Stimulated activated CD8-positive, alpha-beta memory T cell treated with anti-CD3 and anti-CD28 coated beads, Interleukin-7, amount 100 ng/mL, for 1 hour (primary cell): ENCODE measurements at places on chromosomes 7 and 10.

DNA sequence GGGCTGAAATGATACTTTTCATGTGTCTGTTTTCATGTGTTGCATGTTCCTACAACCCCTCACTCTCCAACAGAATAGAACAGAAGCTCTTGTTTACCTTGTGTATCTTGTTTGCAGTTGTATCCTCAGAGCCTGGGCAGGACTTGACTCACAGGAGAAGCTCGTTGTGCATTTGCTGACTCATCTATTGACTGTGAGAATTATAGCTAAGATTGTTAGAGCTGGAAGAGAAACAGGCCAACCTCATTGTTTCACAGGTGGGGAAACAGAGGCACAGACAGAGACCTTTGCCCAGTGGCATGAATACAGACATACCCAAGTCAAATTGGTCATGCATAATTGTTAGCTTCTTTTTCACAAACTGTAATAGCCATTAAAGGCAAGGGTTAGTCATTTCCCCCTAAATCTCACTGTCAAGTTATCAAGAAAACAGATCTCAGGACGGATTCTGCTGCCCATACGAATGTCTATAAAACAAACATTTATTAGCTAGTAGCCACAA is 4.6 kb upstream of the TSPAN15 start:
- DNase-seq: no peak

DNA sequence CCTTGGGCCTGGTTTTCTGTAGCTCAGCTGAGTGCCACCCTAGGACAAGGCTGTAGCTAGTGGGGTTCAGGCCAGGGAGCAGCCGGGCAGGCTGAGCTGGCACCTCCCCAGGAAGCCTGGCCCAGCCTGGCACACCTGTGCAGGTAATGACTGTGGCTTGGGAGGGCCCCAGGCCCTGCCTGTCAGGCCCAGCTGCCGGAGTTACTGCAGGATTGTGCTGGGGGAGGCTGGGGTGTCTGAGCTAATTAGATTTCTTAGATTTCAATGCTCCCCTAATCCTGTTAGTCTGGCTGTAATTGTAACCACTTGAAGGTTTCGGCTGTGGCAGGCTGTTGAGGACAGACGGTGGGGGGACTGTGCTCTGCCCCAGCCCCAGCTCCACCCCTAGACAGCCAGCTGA is 6.0 kb downstream of the ZMIZ1 start:
- no peak for DNase-seq

GRCh38 chr7:146235195-146235594 is 118.6 kb downstream of the CNTNAP2 start:
- DNase-seq: no peak

DNA sequence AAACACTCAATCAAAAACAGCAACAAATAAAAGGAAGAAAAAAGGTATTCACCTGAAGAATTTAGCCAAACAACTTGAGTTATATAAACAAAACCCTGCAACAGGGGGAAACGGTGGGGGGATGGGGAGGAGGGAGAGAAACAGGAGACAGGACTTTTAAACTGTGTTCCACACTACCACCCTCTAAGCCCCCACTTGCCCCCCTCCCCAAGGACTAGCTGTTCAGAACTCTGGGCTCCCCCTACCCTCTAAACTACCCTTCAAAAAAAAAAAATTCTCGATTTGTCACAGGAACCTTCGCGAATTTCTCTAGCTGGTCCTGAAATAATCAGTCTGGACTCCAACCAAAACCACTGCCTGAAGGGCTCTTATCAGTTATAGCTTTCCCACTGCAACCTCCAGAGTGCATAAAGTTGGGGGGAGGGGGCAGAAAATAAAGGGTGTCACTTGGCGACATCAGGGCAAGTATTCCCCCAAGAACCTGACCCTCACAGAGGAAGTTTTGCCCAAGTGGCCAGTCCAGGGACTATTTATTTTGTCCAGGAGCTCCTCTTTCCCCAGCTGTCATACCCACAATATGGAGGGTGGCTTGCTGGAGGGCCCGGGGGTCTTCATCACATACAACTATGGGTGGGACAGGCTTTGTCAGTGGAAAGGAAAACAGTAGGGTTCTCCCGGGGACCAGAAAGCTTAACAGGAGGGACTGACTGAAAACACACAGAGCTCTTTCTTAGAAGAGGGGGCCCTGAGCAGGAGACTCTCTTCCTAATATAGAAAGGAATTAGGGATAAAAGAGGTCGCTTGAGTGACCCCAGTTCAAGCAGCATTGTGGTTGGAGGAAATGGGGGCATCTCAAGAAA is 1.3 kb downstream of the UBE2H start:
- no peak for DNase-seq

- no peak for DNase-seq
These were observed 37.3 kb downstream of the CUL1 start for GRCh38 chr7:148735967-148736366.

DNA sequence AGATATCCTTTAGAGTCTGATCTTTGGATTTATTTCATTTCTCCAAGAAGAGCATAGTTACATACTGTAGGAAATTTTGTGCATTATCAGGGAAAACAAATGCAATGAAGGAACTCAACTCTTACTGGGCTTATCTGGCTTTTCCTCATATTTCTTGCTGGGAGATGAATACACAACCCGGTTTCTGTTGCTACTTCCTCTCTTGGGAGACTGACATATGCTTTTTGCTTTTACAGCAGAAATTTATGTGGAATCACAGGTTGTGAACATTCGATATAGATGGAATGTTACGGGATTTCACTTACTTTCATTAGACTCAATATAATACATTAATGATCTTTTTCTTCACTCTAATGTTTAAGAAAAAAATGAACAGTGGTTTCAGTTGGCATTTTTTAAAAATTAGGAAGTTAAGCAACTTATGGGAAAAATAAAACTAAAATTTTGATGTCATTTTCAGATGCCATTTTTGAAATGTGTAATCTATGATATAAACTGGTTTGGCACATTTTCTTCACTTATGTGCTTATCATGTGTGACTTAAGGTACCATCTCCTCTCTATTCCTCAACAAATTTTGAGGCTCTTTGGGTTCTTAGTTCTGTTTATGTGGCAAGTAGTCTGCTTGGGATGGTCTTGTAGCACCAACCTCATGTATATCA is 7.1 kb downstream of the SND1 start:
- no peak for DNase-seq

DNA sequence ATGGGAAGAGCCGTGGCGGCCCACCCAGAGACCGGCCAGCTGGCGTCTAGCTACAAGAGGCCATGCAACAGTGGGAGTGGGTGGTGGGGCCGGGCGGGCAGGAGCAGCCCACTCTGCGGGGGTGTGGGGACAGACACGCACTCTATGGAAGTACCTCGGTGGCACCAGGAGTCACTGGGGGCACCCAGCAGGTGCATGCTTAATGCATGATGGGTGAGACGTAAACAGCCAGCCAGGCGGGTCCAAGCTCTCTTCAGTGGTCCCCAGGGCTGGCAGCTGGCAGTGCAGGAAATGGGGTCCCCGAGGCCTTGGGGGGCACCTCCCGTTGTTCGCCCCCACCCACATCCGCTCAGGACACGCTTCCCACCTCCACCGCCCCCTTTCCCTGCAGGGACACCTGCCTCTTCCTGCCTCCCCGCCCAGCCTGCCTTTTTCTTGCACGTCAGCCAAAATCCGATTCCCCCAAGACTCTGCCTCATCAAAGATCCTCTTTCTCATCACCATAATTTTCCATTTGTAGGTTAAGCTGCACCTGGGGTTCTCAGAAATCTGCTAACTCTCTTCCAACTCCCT is 22.6 kb upstream of the PSMG3 start:
- DNase-seq: no peak

- DNase-seq: no peak
These were observed 21.7 kb upstream of the BMPER start for GRCh38 chr7:33883671-33883965.

DNA sequence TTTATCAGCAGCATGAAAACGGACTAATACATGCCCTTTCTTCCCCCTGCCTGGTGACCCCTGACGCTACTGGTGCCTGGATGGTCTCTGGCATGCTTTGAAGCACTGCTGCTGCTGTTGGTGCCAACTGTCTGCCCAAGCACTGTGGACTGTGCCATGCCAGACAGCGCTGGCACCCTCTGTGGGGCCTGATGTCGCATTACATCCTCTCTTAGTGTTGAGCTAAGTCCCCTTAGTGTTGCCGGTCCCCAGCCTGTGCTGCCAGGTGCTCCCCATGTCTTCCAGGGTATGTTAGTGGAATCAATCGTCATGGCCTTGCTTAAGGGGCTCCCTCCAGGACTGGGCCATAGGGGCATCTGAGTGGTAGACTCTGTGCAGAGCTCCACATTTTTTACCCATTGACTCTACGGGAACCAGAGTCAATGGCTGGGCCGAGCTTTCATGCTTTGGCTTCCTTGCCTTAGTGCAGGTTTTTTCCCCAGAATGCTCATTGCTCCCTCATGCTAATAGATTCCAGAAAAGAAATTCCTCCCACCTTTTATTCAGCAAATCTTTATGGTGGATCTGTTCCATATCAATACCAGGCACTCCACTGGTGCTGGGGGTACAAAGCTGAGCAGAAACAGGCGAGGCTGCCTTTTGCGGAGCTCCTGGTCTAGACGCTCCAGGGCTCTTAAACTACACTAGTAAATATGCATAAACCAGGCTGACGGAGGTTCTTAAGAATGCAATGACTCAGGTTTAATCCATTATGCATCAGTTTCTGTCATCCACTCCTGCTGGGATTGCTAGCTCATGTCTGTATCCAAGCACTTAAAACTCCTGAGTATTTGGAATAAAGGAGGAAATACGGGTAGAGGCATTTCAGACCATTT is 21.8 kb upstream of the MRC1 start:
- DNase-seq: no peak

DNA sequence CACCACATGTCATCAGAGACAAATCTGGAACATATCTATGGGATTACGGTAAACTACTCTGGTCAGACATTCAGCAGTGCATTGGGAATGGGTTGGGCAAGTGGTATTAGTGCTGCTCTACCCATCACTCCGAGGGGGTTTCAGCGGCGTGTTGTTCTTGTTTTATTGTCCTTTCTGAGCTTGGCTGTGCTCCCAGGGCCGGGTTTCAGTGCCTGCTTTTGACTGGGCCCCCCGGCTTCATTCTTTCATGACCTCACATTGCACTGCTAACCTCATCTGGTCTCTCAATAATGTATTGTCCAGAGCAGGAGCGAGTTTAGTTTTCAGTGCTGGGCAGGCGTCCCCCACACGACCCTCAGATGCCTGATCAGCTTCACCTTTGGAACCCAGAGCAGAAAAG is 364.6 kb downstream of the PAXIP1 start:
- DNase-seq: no peak

DNA sequence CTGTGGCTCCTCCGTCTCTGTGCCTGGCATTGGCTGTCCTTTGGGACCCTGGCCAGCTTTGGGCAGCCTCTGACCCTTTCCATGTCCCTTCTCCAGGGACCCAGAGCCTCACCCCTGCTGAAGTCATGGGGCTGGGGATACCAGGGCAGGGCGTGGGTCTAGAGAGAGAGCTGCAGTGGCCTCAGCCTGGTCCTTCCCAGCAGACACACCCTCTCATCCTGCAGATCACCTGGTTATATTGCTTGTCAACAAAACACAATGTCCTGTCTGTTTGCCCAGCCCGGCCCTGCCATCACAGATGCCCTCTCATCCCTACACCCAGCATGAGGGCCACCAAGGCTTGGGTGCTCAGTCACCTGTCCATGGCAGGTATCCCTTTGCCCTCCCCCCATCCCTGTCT is 1.8 kb downstream of the MUC17 start:
- no peak for DNase-seq

GRCh38 chr10:8594711-8595110 is 540.2 kb downstream of the GATA3 start:
- DNase-seq: no peak
